ENCODE measurements at places on chromosomes 1 and 21. TPM values are rescaled to one million over a fixed set of nuclear protein-coding genes. Genes with fewer than 3 reads are reported as not detected.

GRCh38 chr1:15154480-15155036, 1.0 kb downstream of the TMEM51 start:
- DNase-seq = peak; percentile 70

The IBA57 gene
- 10.4 TPM for total RNA-seq

GRCh38 chr1:231867607-231868006, 241.0 kb downstream of the DISC1 start:
- DNase-seq = no peak

DNA sequence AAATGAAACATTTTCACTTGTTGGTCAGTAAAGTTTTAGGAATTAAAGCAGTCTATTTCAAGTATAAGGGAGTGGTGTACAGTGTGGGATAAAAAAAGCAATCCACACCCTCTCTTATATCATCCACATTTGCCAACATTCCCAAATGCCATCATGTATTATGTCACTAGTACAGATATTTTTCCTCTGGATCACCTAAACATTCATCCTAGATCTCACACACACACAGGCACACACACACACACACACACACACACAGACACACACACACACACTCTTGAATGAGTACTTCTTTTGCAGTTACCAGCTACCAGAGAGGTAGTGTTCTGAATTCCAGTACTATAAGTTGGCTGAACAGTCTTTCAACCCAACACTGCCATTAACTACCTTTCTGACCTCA, 1369.1 kb upstream of the ADGRL4 start:
- DNase-seq = no peak

The IFNLR1 gene
- 0.49 TPM for total RNA-seq

- no peak for DNase-seq
Observed at GRCh38 chr1:240000634-240001033, 91.0 kb upstream of the FMN2 start.

GRCh38 chr21:38864964-38865363, 59.2 kb downstream of the ETS2 start:
- DNase-seq = no peak

The MTFR1L gene
- 65.4 TPM for total RNA-seq

- DNase-seq = no peak
Observed at GRCh38 chr21:43961382-43961909, 50.7 kb upstream of the TRAPPC10 start.

- DNase-seq = no peak
Observed at GRCh38 chr1:43039228-43040055, 80.8 kb upstream of the SLC2A1 start.

The PGLYRP4 gene
- not detected for total RNA-seq

The GSTM5 gene
- 41.6 TPM for total RNA-seq

The SESN2 gene
- 5.8 TPM for total RNA-seq

The IRF6 gene
- 1.8 TPM for total RNA-seq

The S100A8 gene
- total RNA-seq = 192 TPM

The PCP4L1 gene
- 0.89 TPM for total RNA-seq

The ETNK2 gene
- total RNA-seq = 13.7 TPM

The SYT11 gene
- total RNA-seq = 45.0 TPM

DNA sequence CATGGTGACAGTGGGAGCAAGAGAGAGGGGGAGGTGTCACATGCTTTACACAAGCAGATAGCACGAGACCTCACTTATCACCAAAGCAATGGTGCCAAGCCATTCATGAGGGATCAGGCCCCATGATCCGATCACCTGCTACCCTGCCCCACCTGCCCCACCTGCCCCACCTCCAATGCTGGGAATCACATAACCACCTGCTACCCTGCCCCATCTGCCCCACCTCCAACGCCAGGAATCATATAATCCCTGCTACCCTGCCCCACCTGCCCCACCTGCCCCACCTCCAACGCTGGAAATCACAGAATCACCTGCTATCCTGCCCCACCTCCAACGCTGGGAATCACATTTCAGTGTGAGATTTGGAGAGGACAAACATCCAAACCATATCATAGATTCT, 10.6 kb upstream of the AIRE start:
- no peak for DNase-seq

DNA sequence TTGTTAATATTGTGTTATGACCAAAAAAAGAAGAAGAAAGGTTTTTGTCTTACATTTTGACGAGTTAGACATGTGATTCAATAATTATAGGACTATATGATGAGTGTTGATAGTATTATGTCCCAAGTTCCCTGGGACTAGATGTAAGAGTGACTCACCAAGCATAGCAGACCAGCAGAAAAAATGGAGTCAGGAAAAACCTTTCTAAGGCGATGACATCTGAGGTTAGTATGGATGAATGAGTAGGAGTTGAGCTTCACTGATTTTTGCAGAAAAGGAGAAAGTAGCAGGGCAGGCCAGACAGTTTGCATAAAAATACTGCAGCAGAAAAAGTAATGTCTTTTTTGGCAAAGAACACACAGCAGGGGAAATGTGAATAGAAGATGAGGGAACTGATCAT, 1041.3 kb upstream of the ADGRL4 start:
- no peak for DNase-seq

GRCh38 chr21:42669041-42669440, 15.6 kb downstream of the PDE9A start:
- DNase-seq = no peak

- no peak for DNase-seq
Observed at GRCh38 chr1:76289692-76290091, 215.1 kb downstream of the ST6GALNAC3 start.

GRCh38 chr1:2451741-2452140, 24.3 kb upstream of the PLCH2 start:
- no peak for DNase-seq

DNA sequence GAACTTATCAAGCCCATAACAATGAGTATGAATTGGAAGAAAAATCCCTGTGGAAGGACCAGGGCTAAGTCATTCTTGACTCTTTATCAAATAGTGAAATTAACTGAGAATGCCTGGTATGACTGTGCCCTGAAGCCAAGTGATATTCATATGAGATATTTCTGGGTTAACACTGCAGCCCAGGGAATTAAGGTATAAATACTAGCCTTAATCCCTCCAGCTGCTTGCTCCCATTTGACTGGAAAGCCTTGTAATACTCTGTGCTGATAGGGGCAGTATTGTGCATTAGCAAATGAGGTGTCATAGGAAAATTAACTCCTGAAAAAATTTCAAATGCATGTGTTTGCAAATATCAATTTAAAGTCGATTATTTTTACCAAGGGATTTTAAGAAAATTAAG, 568.8 kb downstream of the LMO4 start:
- no peak for DNase-seq

Data from sciatic nerve (tissue), 2 donors.